ENCODE measurements at places on chromosomes 12 and 14.

GRCh38 chr12:21677622-21678277 lies 20.1 kb upstream of the LDHB start:
- DNase-seq, result no peak

DNA sequence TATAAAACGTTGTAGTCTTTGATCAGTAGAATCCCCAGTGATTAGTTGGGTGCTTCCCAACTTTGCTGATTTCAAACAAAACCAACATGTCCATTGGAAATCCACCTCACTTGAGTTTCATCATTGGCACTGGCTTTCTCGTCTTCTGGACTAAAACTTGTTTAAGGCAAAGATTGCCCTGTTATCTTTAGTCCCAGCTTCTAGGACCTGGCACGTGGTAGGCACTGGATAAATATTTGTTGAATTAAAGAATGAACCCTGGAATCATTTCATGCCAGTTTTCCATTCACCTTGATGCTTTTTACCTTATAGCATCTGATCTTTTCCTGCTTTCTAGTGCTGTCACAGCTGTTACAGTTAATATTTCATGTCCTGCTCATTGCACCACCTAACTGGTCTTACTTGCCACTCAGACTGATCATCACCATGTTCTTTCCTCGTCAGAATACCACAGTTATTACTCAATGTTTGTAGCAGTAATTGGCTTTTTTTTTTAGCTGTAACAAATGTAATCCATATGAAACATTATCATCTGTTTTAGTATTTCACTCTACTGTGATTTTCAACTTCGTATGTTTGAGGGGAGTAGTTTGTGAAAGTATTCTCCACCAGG lies 7.3 kb upstream of the C12orf50 start:
- DNase-seq, result no peak

GRCh38 chr14:104144453-104144790 lies 6.0 kb downstream of the KIF26A start:
- DNase-seq, result no peak

GRCh38 chr14:63960926-63961567 lies 108.2 kb downstream of the SYNE2 start:
- no peak for DNase-seq

DNA sequence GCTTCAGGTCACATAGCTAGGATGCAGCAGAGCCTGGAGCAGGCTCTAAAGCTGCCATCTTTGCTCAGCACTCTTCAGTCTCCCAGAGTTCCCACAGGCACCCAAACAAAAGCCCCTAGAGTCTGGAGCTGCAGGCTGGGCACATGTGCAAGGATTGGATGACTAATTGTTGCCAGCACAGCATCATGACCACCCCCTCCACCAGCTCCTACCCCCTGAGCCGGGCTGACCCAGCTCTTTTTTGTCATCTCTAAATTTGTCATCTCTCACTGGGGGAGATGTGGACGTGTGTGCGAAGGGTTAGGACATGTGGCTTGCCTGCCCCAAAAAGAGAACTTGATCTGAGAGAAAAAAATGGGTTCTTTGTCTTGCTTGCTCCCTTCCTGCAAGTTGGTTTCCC lies 4.3 kb upstream of the MMP19 start:
- no peak for DNase-seq

- DNase-seq, result no peak
Observed at GRCh38 chr14:35965400-35965799, 139.3 kb downstream of the BRMS1L start.

GRCh38 chr14:48826058-48826457 lies 760.1 kb downstream of the RPS29 start:
- no peak for DNase-seq
